ENCODE measurements at places on chromosomes 7 and 10. TPM values are rescaled to one million over a fixed set of nuclear protein-coding genes. Genes with fewer than 3 reads are reported as not detected.

Gene SEPHS1
- 53.3 TPM for total RNA-seq

Gene MEPCE
- total RNA-seq: 18.5 TPM

DNA sequence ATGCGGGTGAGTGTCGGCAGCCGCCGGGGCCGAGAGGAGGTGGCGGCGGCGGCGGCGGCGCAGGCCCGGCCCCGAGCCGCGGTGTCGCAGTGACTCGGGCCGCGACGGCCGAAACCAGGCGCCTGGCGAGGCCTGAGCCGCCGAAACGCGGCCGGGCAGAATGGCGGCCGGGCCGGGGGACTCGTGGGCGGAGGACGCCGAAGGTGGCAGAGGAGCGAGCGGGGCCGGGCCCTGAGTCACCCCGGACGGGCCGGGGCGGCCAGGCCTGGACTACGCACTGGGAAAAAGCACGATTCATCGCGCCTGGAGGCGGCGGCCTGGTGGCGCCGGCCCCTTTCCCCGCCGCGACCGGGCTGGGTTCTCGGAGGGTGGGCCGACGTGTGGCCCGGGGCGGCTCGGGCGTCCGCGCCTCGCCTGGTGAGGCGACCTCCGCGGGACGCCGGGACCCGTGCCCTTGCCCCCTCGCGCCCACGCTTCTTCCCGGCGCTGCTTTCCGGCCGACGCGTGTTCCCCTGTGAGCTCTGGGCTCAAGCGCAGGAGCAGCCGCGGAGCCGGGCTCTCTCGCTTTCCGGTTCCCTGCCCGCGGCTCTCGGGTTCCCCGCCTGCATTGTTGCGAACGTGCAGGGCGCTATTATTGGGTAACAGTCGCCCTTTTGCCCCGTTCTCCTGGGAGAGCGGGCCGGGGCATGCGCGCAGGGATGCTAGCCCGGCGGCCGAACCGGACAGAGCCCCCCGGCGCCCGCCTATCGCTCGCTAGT lies 500 bp downstream of the CUL1 start:
- DNase-seq: no peak

DNA sequence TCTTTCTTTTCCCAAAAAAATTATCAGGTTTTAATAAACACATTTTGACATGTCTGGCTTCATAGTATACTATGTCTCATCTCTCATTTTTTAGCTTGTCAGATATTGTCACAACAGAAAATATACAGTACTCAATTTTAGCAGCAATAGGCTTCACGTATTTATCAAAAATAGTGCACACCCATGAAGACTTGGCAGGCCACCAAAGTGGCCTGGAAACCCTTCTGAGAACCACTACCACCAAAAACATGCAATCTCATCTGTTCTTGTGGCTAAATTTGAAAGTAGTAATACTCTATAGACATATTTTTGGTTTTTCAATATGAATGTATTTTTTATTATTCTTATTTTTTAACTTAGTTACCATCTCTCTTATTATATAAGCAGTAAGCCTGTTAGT lies 1094.5 kb upstream of the LRRN3 start:
- no peak for DNase-seq

Gene LAMB1
- total RNA-seq: 158 TPM

DNA sequence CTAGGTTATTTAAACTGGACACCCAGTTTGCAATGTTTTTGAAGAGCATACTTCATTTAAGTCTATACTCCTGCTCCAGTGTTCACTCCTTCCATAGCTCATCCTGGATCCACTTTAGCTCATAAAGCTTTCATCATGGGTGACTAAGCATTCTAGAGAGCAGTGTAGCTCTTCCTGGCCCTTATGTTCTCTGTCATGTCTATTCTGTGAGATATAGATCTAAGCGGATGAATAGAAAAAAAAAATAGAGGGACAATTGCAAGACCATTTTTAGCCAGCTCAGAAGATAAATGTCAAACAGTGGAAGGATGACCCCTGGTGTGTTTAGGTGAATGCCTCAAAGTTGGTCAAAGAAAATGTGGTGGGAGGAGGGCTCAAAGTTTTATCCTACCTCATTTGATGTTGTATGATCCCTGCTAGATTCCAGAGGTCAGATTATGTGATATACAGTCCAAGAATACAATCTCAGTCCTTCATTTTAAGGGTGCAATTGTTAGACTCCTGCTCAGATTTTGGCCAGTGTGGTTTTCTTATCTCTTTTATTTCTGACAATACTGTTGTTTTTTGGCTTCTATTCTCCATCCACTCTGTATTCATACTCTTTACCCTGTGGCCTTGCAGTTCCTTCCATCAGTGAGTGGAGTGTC lies 7.5 kb upstream of the HECW1 start:
- no peak for DNase-seq

DNA sequence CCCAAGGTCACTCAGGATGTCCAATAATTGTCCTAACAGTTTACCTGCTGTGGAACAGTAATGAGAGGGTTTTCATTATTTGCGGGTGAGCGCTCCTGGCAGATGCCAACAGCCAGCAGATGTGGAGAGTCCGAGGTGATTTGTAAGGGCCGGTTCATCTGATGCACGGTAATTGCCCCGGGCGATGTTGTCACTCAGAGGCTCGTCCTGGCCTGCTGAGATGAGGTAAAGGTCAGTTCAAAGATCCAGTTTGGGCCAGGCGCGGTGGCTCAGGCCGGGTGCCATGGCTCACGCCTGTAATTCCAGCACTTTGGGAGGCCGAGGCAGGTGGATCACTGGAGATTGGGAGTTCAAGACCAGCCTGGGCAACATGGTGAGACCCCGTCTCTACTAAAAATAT lies 16.9 kb downstream of the LHPP start:
- DNase-seq: no peak

DNA sequence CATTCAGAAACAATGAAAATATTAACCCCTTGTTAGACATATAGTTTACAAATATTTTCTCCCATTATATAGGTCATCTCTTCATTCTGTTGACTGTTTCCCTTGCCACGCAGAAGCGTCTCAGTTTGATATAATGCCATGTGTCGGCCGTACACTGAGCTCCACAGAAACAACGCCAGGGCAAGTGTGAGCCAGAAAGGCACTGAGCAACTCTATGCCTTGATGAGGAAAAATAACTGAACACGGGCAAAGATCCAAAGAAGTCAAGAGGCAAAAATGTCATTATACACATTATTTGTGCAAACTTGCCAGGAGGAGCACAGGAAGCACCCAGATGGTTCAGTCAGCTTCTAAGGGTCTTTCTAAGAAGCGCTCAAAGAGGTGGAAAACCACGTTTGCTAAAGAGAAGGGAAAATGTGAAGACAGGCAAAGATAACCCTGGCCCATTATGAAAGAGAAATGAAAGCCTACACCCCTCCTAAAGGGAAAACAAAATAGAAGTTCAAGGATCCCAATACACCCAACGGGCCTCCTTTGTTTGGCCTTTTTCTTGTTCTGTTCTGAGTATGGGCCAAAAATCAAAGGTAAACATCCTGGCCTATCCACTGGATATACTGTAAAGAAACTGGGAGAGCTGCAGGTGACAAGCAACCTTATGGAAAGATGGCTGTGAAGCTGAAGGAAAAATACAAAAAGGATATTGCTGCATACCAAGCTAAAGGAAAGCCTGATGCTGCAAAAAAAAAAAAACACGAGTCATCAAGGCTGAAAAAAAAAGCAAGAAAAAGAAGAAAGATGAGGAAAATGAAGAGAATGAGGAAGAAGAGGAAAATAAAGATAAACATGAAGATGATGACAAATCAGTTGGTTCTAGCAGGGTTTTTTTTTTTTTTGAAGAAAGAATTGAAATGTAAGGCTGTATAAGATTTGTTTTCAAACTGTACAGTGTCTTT lies 15.5 kb downstream of the ARHGAP12 start:
- DNase-seq: no peak

DNA sequence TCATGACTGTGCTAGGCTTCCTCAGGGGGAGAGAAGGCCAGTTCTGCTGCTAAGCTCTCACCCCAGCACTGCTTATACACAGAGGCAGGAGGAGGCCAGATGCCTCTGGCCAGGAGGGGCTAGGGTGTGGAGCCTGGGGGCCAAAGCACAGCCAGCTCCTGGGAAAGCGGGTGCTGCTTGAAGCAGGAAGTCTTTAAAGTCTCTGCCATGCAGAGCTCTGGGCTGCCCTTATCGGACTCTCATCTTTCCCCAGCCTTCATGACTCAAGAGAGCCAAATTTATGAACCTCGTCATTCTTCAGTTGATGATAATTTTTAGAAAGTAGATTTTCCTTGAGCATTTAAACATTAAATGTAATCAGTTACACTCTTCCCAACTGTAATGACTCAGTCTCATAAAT lies 11.2 kb upstream of the TSPAN14 start:
- DNase-seq: no peak

GRCh38 chr10:50417486-50417885 lies 166.2 kb upstream of the ASAH2 start:
- no peak for DNase-seq

GRCh38 chr10:95567903-95568630 lies 6.9 kb upstream of the SORBS1 start:
- peak; percentile 28 for DNase-seq

DNA sequence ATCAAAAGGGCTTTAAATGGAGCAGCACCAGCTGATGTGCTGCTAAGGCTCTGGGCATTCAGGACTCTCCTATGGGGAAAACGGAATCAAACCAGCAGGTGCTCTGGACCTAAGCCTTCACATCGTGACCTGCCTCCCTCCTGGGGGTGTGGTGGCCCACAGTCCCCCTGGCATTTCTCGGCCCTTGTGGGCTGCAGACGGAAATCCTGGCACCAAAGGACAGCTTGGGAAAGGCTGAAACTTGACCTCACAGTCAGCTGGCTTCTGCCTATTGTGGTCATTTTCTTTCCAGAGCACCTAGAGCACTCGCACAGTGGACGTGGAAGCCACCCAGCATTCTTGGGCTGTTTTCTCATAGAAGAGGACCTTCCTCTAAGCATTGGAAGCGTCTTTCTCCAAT lies 74.8 kb downstream of the TPST1 start:
- no peak for DNase-seq

Gene FAM241B
- 5.1 TPM for total RNA-seq

GRCh38 chr10:78688901-78689583 lies 379.7 kb upstream of the ZMIZ1 start:
- DNase-seq: peak; percentile 71

DNA sequence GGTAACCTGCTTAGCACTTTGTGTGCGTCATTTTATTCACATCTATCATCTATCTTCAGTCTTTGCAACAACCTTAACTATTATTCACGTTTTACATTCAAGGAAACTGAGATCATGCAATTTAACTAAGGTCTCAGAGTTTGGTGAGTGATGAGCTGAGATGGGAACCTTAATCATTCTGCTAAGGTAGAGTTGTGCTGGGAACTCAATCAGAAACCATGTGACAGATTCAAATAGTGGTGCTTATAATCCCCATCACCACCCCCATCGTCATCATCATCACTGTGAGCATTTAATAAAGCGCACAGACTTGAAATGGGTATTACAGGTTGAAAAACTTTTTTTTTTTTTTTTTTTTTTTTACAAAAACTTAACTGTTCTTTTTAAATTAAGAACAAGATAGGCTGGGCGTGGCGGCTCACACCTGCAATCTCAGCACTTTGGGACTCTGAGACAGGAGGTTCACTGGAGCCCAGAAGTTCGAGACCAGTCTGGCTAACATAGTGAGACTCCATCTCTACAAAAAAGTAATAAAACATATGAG lies 160.9 kb downstream of the PIP4K2A start:
- no peak for DNase-seq

GRCh38 chr7:138167222-138167621 lies 91.0 kb downstream of the AKR1D1 start:
- DNase-seq: no peak

GRCh38 chr10:92052088-92052487 lies 128.5 kb downstream of the BTAF1 start:
- no peak for DNase-seq

DNA sequence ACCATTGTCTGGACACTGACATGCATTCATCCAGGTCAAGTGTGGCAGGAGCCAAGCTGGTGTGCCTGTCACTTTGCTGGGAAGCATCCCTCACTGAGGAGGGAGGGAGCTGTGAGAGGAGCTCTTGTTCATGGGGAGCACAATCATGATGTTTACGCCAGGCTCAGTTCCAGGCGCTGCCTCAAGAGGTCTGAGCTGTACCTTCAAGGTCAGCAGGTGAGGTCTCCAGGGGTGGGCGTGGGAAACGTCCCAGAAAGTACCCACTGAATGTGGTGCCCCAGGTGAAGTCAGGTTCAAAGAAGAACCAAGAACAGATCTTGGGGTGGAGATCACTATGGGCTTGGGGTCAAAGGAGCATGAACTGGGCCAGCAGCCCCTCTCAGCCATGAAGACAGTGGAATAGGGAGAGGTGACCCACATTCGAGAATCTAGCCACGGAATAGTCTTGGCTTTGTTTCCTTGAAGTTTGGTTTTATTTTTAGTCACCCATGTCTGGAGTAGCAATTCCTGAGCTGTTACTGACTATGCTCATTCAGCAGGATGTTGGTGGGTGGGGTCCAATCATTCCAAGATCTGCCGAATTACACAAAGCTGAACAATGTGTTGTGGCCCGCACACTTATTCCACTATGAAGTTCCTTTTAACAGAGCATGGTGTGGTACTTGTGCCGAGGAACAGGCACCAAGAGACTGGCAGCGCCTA lies 29.3 kb downstream of the NPS start:
- no peak for DNase-seq

Gene GPR15LG
- not detected for total RNA-seq

DNA sequence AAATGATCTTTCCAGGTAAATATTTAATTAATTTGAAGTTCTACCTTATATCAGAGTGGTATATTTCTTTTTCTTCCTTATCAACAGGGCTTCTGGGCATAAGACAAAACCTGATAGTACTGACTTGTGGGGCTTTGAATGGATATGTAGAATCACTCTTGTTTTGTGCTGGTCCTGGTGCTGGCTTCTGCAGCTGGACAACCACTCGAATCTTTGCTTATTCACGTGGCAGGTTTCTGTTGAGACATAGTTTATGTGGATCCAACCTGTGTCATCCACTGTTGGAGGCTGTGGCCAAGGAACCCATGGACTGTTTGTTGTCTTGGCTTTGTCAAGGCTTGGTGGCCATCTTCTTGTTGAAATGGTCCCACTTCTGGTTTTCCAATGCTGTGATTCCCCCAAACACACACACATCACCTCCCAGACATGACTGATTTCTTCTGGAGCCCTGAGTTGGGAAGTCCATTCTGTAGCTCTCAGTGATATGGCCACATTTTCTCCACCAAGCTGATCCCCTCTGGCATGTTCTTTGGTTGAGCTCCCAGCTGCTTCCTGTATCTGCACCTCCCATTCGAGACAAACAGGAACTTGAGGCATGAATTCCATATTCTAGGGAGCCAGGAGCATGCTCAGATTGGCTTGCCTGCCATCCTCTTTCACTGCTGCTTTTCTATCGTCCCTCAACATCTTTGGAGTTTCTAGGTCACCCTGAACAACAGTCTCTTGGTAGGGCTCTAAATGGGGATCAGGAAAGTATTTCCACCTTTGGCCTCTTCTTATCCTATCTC lies 19.5 kb downstream of the TAS2R41 start:
- DNase-seq: no peak

DNA sequence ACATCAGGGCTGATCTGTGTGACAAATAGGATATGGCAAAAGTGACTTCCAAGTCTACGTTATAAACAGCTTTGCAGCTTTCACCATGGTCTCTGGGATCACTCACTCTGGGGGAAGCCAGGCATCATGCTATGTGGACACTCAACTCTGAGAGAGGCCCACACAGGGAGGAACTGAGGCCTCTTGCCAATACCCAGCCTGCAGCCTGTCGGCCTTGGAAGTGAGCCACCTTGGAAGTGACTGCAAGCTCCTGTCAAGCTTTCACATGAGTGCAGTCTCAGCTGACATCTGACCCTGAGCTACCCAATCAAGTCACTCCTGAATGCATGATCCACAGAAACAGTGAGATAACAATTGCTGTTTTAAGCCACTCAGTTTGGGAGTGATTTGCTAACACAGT lies 56.5 kb downstream of the MMRN2 start:
- DNase-seq: peak; percentile 72
